ENCODE measurements at places on chromosomes 6 and 20.

DNA sequence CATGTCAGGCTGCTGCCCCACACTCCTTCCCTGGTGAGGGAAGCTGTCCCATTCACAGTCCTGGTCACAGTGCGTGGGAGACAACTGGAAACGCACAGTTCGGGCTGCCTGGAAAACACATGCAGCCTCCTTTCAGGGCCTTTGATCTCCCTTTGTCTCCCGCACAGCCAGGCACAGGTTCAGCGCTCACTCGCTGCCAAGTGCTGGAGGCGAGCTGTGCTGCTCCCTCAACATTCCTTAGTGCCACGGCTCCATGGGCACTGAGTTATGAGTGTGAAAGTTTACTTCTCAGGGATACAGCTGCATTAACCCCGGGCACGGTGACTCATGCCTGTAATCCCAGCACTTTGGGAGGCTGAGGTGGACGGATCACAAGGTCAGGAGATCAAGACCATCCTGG, 9.1 kb downstream of the YTHDF1 start:
- no peak for DNase-seq

GRCh38 chr6:37851997-37852524, 32.5 kb downstream of the ZFAND3 start:
- no peak for DNase-seq

- no peak for DNase-seq
These were observed 78.2 kb downstream of the UBE3D start for GRCh38 chr6:82987416-82987815.

- no peak for DNase-seq
These were observed 3.3 kb downstream of the PERP start for GRCh38 chr6:138103871-138104270.

DNA sequence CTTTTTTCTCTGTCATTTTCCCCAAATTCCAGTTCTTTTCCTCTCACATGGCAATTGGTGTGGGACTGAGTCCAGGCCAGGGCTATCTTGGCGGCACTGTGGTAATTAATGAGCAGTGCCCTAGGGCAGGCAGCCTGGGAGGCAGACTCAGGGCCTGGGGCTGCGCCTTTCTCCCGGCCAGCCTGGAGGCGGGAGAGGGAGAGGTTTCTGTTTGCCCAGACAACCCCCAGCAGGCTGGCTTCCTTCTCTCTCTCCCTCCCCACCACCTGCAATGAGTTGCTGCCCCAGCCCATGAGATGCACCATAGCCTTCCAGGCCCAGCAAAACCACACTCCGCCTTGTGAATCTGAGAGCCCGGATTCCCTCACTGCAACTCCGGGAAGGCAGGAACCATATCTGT, 15.1 kb upstream of the CCDC167 start:
- no peak for DNase-seq

GRCh38 chr6:165186041-165186440, 123.4 kb downstream of the C6orf118 start:
- no peak for DNase-seq

DNA sequence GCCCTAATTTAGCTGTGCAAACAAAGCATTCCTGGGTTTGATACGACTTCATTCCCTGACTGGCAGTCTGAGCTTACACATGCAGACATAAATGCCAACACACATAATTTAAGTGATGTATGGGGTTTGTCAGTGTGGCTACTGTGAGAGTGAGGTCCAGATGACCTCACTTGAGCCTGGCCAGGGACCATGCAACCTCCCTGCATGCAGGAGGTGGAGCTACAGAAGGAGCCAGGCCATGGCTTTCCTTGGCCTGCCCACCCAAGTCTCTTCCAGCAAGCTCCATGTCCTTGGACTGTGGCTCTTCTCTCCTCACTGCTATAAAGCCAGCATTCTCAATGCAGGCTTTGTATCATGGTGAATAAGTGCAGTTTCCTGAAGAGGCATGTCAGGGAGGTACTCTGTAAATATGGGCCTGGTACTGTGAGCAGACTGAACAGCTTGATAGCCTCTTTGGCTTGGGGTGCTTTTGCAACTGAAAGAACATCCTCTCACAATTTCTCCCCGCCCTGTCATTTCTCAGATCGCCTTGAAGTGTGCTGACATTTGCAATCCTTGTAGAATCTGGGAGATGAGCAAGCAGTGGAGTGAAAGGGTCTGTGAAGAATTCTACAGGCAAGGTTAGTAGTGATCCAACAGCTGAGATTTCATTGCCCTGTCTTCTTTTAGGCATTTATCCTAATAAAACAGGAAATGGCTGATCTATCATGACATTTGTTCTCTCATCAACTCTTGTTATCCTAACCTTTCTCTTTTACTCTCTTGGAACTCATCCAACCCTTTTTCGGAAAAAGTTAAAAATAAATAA, 69.2 kb downstream of the MTFR2 start:
- no peak for DNase-seq

GRCh38 chr20:60993433-60994044, 258.5 kb upstream of the CDH4 start:
- DNase-seq: no peak

GRCh38 chr6:30397697-30398096, 52.7 kb downstream of the RPP21 start:
- no peak for DNase-seq

DNA sequence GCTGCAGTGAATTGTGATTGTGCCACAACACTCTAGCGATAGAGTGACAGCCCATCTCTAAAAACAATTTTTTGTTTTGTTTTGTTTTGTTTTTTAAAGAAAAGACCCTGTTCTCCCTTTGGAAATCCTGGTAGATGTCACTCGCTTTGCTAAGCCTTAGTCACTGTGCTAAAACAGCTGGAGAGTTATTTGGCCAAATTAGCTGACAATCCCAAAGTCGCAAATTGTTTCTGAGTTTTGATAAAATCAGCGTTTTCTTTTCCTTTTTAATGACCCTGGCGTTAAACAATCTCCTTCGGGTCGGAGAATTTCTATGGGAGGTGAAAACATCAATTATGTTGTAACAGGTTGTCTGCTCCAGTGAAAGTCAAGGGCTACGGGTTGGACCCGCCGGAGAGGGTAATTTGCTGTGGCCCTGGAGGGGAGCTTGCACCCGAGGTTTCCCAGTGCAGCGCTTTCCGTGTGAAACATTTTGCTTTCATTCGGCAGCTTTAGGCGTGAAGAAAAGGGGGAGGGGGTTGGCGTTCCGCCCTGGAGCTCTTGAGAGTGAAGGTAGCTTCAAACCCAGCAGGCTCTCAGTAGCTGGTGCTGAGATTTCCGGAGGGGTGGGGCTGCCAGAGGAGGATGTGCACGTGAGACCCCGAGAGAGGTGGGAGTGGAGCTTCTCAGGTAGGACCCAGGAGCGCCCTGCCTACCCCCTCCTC, 296.6 kb downstream of the PHACTR1 start:
- no peak for DNase-seq

- no peak for DNase-seq
These were observed 43.6 kb upstream of the DEFB112 start for GRCh38 chr6:50093116-50093937.

DNA sequence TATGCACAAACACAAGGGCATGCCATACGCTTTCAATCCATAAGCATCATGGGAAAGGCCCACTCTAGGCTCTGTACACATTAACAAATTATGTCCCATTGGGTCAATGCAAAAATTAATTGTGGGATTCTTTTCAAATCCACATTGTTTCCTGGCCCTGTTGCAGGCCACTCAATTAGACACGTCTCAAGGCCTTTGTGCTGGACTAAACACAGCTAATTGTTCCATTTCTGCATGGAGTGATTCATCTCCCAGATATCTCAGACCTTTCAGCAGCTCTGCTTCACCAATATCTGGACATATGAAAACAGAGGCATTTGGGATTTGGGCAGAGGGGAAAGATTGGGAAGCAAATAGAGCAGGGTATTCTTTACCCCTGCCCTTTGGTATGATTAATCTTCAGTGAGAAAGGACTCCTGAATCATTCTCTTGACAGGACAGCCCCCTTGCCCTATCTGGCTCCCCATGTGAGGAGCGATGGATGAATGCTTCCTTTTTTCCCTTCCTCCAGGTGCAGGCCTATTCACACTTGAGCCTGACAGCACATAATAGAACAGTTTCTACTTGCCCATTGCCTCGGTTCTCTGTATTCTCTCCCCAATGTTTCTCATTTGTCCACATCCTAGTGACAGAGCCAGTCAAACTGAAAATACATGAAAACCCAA, 547.6 kb downstream of the HAO1 start:
- no peak for DNase-seq

DNA sequence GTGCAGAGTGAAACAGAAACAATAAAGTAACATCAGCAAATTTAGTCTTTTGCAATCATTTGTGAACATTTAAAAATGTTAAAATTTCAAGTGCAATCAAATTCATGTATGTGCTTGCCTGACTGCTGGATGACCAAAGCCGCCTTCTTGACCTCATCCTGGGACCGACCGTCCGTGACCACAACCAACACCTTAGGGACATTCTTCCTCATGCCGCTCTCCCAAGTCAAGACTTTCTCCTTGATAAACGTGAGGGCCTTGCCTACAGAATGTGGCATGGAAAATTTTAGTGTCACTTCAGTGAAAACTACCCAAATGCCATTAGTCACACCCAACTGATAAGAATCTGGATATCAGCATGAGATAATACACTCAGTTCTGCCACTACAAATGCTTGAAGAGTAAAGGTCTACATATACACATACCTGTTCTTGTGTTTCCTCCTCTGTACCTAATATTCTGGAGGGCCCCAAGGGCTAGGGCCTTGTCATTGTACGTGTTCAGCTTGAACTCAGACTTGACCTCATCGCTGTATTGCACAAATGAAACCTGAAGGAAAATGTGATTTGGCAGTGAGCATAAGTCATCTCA, 86.8 kb downstream of the COL12A1 start:
- no peak for DNase-seq

- no peak for DNase-seq
These were observed 24.4 kb downstream of the RRAGD start for GRCh38 chr6:89387516-89388201.

GRCh38 chr6:79115553-79116182, 37.6 kb upstream of the PHIP start:
- DNase-seq: no peak

DNA sequence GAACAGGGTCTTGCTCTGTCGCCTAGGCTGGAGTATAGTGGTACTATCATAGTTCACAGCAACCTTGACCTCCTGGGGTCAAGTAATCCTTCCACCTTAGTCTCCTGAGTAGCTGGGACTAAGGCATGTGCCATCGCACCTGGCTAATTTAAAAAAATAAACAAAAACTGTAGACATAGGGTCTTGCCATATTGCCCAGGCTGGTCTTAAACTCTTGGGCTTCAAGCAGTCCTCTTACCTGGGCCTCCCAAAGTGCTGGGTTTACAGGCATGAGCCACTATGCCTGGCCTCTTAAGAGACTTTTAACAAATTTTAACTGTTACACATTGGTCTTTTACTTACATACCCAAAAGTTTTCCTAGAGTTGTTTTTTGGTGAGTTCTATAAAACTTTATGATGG, 12.4 kb downstream of the CD2AP start:
- no peak for DNase-seq

- no peak for DNase-seq
These were observed 648.7 kb downstream of the KIF16B start for GRCh38 chr20:15924556-15924955.

- DNase-seq: no peak
These were observed 85.4 kb downstream of the HFE start for GRCh38 chr6:26172608-26172968.

All from HFF-Myc (cell line).